ENCODE measurements at places on chromosomes 1 and 21. TPM values are rescaled to one million over a fixed set of nuclear protein-coding genes. Genes with fewer than 3 reads are reported as not detected.

The OR10K1 gene
- not detected for total RNA-seq

The RASSF5 gene
- 5.8 TPM for total RNA-seq

GRCh38 chr1:147214842-147215539 lies 10.1 kb downstream of the FMO5 start:
- DNase-seq: no peak

GRCh38 chr1:30111431-30111830 lies 612.0 kb downstream of the MATN1 start:
- peak; percentile 29 for DNase-seq

GRCh38 chr1:20964540-20965484 lies 177.7 kb upstream of the HP1BP3 start:
- peak; percentile 0 for DNase-seq

DNA sequence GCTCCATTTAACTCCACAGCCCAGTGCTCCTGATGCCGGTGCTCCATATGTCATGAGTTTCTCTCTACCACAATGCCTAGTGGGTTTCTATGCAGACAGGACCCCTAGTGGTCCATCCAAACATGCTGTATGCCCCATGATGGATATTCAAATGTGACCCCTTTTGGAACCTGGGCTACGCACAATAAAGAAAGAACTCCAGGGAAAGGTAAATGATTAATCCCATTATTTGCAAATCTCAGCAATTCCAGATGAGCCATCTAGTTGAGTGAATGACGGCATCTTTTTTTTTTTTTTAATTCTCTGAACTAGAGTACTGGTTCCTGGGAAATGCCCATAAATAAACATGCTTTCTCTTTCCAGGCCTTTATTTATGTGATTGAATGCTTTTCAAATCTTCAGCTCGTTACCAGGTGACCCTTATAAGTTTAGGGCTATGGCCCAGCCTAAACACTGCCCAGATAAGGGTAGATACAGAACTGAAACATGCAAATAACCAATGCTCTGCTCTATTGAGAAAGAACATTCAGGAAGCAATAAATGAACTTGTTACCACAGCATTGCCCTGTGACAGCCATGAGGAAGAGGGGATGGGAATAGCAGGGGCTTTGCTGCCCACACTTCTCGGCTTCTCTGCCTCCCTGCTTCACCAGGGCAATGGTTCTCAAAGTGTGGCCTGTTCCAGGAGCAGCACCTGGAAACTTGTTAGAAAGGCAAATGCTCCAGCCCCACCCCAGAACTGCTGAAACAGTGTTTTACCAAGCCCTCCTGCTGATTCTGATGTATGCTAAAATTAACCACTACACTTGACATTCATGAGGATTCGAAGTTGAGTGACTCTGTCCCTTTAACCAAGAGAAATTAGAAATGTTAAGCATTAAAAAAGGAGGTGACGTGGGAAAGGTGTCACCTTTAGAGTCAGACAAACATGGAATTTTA lies 151.7 kb downstream of the SEC16B start:
- no peak for DNase-seq

GRCh38 chr1:112457241-112457640 lies 51.5 kb upstream of the WNT2B start:
- DNase-seq: no peak

DNA sequence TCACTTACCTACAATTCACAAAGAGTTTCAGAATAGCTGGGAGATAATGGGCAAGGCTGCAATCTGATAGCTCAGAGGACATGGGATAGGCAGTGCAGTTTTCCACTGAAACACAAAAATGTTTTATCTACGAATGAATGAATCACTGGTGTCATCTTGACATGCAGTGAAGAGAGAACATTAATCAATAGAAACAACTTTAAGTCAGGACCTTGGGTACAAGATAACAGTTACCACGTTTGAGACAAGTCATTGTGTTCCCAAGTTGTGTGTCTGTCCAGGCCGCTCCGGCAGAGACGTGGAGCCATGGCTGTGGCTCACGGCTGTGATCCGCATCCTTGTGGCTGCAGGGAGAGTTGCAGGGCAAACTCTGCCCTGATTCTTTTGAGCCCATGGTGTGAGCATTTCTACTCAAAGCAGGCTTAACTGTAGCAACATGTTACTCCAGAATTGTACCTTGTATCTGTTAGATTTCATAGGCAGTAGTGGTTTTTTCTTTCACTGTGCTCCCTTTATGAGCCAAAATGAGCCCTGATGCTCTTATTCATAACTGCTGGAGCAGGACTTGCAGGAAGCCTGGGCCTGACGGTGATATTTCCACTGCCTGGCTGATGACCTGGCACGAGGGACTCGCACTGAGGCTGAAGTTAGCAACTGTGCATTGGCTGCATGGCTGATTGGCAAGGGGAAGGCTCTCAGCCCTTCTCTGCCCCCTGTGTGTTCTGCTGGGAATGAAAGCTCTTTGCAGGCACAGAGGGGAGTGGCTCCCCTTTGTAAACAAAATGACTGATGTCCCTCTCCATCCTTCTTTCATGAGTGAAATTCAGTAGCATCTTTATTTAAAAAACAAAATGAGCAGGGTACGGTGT lies 465.2 kb downstream of the AJAP1 start:
- no peak for DNase-seq

The SAMD13 gene
- total RNA-seq: 0.24 TPM

The FAM110D gene
- total RNA-seq: not detected

The CCDC27 gene
- not detected for total RNA-seq

- peak; percentile 92 for DNase-seq
Measured at GRCh38 chr1:222167111-222167510, 380.8 kb downstream of the HHIPL2 start.

The GUCA2A gene
- total RNA-seq: not detected

GRCh38 chr21:32484706-32485380 lies 72.3 kb downstream of the EVA1C start:
- DNase-seq: no peak

- DNase-seq: no peak
Measured at GRCh38 chr1:186302381-186302920, 72.6 kb downstream of the TPR start.

The HPCAL4 gene
- total RNA-seq: not detected
